Stimulated activated CD4-positive, alpha-beta T cell treated with anti-CD3 and anti-CD28 coated beads, Interleukin-2, amount 100 ng/mL, for 48 hours (primary cell): ENCODE measurements at places on chromosomes 16 and 17.

DNA sequence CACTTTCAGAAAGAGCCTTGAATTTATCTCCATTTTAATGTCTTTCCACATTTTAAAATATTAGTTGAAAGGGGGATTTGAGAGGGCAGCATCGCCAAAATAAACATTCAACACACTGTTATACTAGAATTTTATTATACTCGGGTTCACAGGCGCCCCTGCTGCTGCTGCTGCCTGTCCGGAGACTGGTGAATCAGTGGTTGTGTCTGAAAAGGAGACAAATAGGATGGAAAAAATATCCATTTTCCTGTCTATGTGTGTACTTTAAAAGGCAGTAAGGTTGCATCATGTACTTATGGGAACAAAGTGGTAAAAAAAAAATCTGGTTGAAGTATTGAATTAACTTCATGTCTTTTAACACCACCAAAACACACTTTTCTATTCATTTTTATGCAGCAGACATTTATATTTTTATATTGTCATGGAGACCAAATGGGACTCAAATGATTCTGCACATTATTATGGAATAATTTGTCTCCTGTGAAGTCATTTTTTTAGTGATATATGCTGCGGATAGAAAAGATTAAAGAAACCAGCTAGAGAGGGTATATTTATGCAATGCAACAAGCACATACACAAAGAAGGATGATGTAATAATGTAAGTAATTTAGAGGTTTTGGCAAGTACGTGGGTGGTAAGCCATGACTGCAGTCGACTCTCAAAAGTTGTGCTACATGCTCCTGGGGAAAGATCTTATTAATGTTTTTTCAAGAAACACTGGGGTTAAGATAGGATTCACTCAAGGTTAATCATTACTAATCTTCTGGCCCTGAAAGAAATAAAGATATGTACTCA is 759.0 kb upstream of the SOX9 start:
- DNase-seq, result no peak

DNA sequence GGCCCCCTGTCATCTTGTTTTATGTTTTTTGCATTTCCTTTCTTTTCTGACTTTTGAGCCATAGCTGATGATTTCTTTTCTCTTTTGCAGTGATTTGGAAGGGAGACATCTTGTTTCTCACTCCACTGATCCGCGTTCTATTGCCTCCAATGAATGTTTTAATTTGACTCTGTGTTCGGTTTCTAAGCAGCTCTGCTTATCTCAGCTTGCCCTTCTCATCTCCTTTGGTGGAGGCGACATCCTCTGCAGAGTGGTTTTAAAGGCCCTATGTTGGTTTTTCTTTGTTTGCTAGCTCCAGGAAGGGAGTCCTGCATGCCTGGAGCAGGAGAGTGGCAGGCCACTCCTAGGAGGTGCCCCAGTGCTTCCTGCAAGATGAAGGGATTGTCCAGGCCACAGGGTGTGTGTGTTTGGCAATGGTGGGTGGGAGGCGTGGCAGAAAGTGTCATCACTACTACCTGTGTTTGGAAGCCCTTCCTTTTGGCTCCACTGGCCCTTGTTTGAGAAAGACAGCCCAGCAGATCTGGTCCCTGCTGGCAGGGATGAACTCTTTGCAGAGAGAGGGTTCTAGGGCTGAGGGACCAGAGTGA is 13.6 kb downstream of the SMPD3 start:
- no peak for DNase-seq

DNA sequence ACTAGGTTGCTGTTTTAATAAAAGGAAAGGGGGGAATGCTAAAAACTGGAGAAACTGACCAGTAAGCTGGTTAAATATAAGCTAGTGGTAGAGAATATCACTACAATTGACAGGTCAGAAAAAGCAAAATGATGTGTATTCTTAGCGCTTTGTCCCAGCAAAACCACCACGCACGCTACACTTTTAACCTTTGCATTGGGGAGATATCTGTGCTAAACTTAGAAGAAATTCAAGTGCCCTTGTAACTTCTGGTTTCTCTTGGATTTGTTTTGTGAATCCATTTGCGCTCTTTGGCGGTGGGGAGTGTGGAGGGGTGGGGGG is 1.4 kb downstream of the GAN start:
- no peak for DNase-seq

- no peak for DNase-seq
These were observed 34.9 kb downstream of the CD300LF start for GRCh38 chr17:74677558-74678466.

GRCh38 chr16:73058616-73059409 is 10.9 kb upstream of the ZFHX3 start:
- DNase-seq, result no peak

GRCh38 chr16:84982434-84982833 is 28.9 kb downstream of the ZDHHC7 start:
- no peak for DNase-seq

DNA sequence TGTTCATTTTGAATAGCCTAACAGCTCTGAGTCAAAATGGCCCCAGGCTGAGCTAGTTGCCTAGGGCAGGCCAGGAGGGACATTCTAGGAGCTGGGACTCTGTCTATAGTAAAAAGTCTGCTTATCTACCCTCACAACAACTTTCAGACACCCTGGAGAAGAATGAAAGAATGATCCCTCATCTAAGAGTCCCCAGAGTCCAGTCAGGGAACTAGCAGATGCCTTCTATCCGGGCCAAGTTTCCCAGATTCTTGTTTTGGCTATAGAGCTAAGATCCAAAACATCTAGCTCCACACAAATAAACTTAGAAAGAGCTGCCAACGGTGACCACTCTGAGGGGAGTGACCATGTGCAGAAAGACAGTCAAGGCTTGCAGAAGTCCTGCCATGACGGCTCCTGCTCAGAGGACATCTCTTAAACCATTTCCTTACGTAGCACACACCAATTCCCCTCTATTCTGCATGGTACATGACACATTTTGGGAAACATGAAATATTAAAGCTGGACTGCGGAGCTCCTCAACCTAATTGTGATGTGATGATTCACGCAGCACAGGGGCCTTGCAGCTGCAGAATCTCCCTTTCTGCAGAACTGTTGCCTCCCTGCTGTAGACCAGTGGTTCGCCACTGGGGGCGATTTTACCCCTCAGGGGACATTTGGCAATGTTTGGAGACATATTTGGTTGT is 24.2 kb downstream of the FAM20A start:
- DNase-seq, result no peak

DNA sequence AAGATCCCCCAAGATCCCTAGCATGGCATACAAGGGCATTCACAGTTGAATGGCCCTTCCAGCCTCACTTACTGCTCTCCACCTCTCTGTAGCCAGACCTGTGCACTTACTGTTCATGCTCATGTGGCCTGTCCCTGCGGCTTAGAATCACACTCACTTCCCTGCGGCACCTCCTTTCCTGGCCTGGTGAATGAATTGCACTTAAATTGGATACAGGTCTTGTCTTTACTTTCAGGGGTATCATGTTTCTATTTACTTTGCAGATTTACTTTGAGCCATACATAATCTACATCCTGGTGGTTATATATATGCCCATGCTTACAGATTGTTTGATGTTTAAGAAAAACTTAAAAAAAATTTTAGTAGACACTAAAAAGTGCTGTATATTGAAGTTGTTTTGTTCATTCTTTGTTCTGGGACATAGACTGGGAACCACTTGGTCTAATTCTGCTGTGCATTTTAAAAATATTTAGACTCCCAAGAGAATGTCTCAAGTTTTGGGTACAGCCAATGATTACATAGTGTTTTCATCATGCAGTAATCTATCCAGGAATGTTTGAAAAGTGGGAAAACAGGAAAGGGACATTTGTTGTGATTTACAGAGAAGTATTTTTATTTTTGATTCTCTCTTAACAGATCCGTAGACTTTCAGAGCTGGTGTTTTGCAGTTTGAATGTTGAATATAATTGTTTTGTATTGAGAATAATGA is 63.9 kb downstream of the NUP88 start:
- no peak for DNase-seq

- no peak for DNase-seq
These were observed 198.9 kb downstream of the ZFHX3 start for GRCh38 chr16:72848759-72849664.

DNA sequence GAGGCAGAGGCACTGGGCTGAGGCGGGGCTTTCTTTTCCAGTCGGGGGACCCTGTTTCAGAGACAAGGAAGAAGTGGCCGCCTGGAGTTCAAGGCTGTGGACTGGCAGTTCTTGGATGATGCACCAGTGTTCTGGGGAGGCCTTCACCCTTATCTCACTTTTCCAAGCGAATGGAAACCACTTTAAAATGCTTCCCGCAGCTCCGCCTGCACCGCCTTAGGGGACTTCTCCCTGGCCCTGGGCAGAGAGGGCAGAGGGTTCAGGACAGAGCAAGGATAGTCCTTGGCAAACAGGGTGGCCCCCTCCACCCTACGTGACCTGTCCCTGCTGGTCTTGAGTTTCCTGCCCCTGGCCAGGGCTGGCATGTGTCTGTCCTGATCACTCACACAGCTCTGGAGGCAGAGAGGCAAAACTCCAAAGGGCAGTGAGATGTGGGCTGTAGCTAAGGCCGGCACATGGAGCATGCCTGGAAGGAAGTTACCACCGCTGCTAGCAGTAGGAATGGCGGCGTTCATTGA is 20.6 kb downstream of the RTN4RL1 start:
- DNase-seq, result no peak

GRCh38 chr16:79050063-79050462 is 550.5 kb downstream of the MAF start:
- DNase-seq, result no peak

- no peak for DNase-seq
These were observed 59.5 kb upstream of the NOL11 start for GRCh38 chr17:67658265-67658664.

DNA sequence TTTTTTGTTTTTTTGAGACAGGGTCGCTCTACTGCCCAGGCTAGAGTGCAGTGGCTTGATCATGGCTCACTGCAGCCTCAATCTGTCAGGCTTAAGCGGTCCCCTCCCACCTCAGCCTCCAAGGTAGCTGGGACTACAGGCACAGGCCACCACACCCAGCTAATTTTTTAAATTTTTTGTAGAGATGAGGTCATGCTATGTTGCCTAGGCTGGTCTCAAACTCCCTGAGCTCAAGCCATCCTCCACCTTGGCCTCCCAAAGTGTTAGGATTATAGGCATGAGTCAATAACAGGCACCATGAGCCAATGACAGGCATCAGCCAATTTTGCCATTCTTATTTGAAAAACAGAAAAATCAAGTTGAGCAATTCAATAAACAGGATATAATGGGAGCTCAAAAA is 125.0 kb downstream of the SPAG9 start:
- DNase-seq, result no peak

- no peak for DNase-seq
These were observed 104.9 kb downstream of the AXIN2 start for GRCh38 chr17:65456368-65457151.

- no peak for DNase-seq
These were observed 35.0 kb downstream of the DEF8 start for GRCh38 chr16:89983536-89983935.

DNA sequence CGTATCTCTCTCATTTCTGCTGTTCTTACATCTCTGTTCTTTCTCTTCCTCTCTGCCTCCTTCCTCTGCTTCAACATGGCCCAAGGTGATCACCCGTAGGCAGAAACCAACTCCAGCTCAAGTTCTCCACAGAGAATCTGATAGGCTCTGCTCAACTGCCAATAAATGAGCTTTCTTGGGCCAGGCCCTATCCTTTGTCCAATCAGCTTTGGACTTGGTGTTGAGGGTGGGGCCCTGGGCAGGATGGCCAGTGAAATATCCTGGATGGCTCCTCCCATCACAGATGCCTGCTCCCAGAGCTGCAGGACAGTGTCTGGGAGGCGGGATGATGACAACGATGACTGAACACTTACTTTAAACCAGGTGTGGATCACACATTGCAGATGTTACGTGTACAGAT is 17.4 kb upstream of the BRD7 start:
- DNase-seq, result no peak

GRCh38 chr16:19853132-19853741 is 31.4 kb downstream of the GPRC5B start:
- DNase-seq, result no peak

DNA sequence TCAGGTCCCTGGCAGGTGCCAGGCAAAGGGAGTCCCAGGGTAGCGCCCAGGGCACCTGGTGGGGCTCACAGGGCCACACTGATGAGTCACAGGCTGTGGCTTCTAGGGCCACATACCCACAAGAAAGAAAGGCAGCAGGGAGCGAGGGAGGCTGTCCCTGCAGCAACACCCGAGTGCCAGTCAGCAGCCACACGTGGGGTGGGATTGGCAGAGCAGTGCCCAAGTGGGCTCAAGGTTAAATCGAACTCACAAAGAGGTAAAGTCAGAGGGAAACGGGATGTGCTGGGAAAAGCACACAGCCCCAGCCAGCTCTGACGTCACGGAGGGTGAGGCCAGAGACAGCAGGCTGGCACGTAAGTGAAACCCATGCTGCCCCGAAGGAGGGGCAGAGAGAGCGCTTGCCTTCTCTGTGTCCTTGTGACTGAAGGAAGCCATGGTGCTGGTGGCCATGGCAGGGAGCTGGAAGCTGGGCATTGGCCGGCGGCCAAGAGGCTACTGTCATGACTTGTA is 33.8 kb downstream of the FA2H start:
- DNase-seq, result no peak

- DNase-seq, result no peak
These were observed 5.4 kb downstream of the RHBDF2 start for GRCh38 chr17:76495663-76496400.

DNA sequence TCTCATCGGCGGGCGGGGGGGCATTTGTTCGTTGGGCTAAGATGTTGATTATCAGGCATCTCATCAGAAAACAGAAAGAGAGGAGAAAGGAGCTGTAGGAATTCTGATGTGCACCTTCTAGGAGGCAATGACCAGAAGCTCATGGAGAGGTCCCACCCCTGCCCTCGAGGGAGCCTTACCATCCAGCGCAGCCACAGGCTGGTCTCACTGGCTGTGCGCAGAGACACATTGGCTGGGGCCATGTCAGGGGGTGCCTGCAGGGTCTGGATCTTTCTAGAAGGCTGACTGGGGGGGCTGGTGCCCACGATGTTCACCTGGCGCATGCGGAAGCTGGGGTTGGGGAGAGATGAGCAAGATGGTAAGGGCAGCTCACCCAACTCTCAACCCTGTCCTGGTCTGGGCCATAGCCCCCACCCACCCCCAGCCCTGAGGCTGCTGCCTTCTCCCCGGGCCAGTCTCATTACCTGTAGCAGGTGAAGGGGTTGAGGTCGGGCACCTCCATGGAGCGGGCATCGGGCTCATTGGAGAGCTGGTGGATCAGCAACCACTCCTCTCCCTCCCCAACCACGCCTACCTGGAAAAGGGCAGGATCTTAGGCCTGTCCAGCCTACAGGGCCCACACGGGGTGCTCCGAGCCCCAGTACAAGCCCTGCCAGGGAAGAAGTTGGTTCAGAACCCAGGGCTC is 86.2 kb upstream of the CDC42EP4 start:
- DNase-seq, result no peak
